Thoracic aorta (tissue), 2 donors: ENCODE measurements at places on chromosomes 1 and 21.
A peak's percentile ranks its signal among the peaks of the same experiment; 100 is the strongest.

DNA sequence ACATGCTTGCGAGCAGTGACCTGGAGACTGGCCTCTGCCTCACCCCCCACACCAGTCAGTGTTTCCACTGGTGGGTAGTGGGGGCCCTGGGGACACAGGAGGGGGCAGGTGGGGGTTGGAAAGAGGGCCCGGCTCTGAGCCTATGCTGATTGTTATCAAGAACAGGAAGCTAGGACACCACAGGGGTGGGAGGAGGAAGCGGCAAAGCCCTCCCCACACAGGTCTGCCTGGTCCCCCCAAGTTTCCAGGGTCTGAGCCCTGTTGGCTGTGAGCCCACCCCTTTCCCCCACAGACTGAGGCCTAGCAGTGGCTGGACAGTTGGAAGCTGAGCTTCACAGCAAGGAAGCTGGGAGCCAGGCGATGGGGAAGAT lies 1.6 kb upstream of the PTPN7 start:
- no peak overlapping the region for H3K4me3 ChIP-seq
- H3K4me1 ChIP-seq: no peaks in the 10 kb centered on the region
- no peaks in the 10 kb centered on the region for H3K27me3 ChIP-seq
- H3K36me3 ChIP-seq: no peaks in the 10 kb centered on the region
- H3K27ac ChIP-seq: no peak overlapping the region
- DNase-seq: no peak

GRCh38 chr1:12327566-12327965 lies 97.7 kb downstream of the VPS13D start:
- H3K27ac ChIP-seq: no peak overlapping the region
- no peaks in the 10 kb centered on the region for H3K27me3 ChIP-seq
- H3K36me3 ChIP-seq: peaks cover 26% of the 10 kb centered on the region
- H3K4me1 ChIP-seq: no peaks in the 10 kb centered on the region

- peaks cover 11% of the 10 kb centered on the region for H3K4me1 ChIP-seq
- DNase-seq: no peak
- H3K4me3 ChIP-seq: peak overlapping the region; percentile 48
- no peak overlapping the region for H3K27ac ChIP-seq
- H3K27me3 ChIP-seq: no peaks in the 10 kb centered on the region
These were observed 9.3 kb downstream of the KIF21B start for GRCh38 chr1:201013991-201014815.

- no peaks in the 10 kb centered on the region for H3K27me3 ChIP-seq
- no peak overlapping the region for H3K4me3 ChIP-seq
- no peak for DNase-seq
- H3K27ac ChIP-seq: no peak overlapping the region
- no peaks in the 10 kb centered on the region for H3K36me3 ChIP-seq
These were observed 229.8 kb downstream of the CAMTA1 start for GRCh38 chr1:7015022-7015421.

- H3K36me3 ChIP-seq: no peaks in the 10 kb centered on the region
- H3K27me3 ChIP-seq: no peaks in the 10 kb centered on the region
- no peak overlapping the region for H3K4me3 ChIP-seq
- no peak overlapping the region for H3K27ac ChIP-seq
These were observed 3.9 kb downstream of the CLDN19 start for GRCh38 chr1:42736152-42736551.

- no peak overlapping the region for H3K4me3 ChIP-seq
- H3K4me1 ChIP-seq: no peaks in the 10 kb centered on the region
- no peaks in the 10 kb centered on the region for H3K36me3 ChIP-seq
- DNase-seq: no peak
- H3K27me3 ChIP-seq: no peaks in the 10 kb centered on the region
- H3K27ac ChIP-seq: no peak overlapping the region
These were observed 59.9 kb upstream of the KCNK1 start for GRCh38 chr1:233554037-233554436.

DNA sequence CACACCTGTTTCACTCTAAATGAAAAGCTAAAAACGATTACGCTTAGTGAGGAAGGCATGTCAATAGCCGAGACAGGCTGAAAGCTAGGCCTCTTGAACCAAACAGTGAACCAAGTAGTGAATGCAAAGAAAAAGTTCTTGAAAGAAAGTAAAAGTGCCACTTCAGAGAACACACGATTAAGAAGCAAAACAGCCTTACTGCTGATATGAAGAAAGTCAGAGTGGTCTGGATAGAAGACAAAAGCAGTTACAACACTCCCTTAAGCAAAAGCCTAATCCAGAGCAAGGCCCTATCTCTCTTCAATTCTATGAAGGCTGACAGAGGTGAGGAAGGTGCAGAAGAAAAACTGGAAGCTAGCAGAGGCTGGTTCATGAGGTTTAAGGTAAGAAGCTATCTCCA lies 130.7 kb downstream of the SIPA1L2 start:
- no peaks in the 10 kb centered on the region for H3K36me3 ChIP-seq
- no peak overlapping the region for H3K4me3 ChIP-seq
- no peaks in the 10 kb centered on the region for H3K4me1 ChIP-seq
- DNase-seq: no peak
- H3K27me3 ChIP-seq: no peaks in the 10 kb centered on the region
- H3K27ac ChIP-seq: no peak overlapping the region

DNA sequence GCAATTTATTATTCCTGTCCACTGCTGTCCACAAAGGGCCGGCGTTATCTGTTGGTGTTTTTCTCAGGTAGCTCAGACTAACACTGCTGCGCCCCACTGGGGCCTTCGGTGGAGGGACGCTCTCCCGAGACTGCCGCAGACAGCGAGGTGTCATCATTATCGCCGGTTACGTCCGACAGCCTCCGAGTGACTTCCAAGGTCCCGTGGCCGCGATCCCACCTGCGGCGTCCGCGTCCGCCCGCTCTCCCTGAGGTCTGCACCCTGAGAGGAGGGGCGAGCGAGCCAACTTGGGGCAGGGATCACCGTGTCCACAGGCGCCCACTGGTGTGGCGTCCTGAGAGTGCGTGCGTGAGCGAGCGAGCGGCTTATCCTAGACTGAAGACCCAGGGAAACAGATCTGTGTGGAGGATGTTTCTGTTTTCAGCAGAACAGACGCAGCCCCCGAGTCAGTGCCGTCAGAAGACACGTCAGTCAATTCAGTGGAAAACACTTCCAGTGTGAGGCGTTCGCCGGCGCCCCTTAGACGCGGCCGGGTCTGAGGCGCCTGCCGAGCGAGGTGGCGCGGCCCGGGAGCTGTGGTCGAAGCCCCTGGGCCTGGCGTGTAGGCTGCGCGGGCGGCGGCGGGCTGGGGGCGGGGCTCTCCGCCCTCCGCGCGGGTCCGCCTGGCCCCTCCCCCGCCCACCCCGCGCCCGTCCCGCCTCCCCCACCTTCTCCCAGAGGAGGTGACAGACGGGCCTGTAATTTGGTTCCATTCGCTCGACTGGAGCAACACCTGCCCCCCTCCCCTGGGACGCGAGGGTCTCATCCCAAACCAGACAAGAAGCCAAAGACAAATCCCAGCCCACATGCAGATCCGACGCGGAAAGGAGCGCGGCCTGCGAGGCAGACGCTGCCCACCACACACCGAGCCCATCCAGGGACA lies 12.6 kb downstream of the NHLH2 start:
- peak overlapping the region; percentile 68 for H3K4me3 ChIP-seq
- DNase-seq: no peak
- no peaks in the 10 kb centered on the region for H3K36me3 ChIP-seq
- H3K27ac ChIP-seq: no peak overlapping the region
- peaks cover 14% of the 10 kb centered on the region for H3K4me1 ChIP-seq
- no peaks in the 10 kb centered on the region for H3K27me3 ChIP-seq

- H3K27ac ChIP-seq: no peak overlapping the region
- DNase-seq: no peak
- H3K4me1 ChIP-seq: peaks cover 25% of the 10 kb centered on the region
- no peak overlapping the region for H3K4me3 ChIP-seq
These were observed 134.4 kb upstream of the EDN2 start for GRCh38 chr1:41618871-41619270.

- peak overlapping the region; percentile 86 for H3K27ac ChIP-seq
- no peak overlapping the region for H3K4me3 ChIP-seq
These were observed 5.1 kb downstream of the SDC3 start for GRCh38 chr1:30903343-30904034.

DNA sequence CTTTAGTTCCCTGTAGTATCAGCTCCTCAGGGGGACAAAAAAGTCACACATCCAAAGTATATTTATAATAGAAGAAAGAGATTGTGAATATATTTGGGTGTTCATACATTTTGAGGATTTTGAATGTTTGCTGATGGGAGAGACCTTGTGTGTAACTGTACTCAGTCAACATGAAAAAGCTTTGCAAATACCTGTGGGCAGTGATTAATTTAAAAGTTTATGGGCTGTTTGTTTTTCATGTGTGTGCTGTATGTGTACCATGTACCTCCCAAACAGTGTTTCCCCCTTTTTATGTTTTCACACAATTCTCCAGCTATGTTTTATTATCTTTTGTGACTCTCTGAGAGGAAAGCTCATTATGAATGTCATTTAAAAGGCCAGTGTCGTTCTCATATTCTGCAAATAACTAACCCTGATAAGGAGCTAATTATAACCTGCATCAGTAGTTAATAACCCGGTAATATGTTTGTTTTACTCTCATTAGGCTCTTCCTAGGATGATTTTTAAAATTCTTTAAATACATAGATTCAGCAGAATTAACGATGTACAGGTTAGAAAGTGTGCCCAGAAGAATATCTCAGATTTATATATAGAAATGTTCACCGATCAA lies 271.5 kb downstream of the NFIA start:
- H3K27ac ChIP-seq: no peak overlapping the region
- H3K36me3 ChIP-seq: peaks cover 16% of the 10 kb centered on the region
- H3K4me3 ChIP-seq: no peak overlapping the region
- no peaks in the 10 kb centered on the region for H3K27me3 ChIP-seq

DNA sequence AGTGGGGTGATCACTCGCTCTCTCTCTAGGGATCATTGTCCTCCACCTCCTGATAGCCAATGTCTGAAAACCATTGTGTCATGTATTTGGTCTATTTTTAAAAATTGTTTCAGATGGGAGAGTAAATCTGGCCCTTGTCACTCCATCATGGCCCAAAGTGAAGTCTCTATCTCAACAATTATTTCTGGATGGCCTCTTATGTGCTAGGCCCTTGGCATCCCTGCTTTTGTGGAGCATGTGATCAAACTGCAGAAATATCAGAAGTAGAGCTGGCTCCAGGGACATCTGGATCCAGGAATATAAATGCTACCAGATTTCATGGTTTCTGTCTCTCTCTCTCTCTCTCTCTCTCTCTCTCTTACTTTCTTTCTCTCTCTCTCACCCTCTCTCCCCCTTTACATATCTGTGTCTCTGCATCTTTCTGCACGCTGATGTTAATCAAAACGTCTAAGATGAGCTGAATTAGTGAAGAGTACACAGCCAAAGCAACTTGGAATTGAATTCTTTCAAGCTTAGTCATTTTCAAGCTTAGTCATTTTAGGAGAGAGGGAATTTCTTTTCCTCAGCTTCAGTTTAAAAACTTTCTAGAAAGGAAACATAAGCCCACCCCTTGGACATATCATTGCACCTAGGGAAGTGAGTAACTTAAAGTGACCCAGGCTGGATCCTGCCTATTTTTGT lies 47.4 kb upstream of the DOCK7 start:
- no peak for DNase-seq
- no peaks in the 10 kb centered on the region for H3K4me1 ChIP-seq
- no peaks in the 10 kb centered on the region for H3K27me3 ChIP-seq
- H3K4me3 ChIP-seq: no peak overlapping the region
- no peaks in the 10 kb centered on the region for H3K36me3 ChIP-seq
- no peak overlapping the region for H3K27ac ChIP-seq

DNA sequence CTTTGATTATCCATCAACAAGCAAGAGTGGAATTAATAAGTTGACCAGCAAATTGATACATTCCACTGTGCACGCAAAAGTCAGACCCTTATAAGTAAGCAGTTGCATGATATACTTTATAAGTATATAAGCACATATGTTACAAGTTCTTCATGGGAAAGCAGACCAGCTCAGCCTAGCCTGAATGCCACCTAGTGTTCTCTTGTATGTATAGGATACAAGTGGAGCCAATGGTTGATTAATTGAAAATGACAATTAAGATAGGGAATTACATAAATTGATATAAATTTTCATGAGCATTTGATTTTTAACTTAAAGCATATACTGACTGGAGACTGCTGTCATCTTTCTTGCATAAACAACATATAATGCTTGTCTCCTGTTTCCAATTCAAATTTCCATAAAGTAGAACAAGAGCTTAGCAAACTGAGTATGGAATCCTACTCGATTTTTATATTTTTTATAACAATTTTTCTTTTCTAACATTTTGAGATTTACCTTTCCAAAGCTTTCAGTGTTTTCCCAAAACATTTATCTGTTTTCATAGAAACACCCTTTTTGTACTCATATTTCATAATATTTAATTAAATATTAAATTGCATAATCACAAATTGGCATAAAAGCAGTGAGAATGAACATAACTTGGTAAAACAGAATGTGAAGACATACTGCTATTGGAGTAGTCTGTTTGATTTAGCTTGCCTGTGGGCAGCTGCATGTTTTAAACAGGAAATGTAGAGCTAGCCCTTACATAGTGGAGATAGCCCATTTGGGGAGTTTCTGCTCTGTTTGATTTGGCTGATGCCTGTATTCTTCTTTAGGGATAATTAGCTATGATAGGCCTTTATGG lies 62.8 kb downstream of the MAGI3 start:
- no peaks in the 10 kb centered on the region for H3K36me3 ChIP-seq
- no peak overlapping the region for H3K27ac ChIP-seq
- DNase-seq: no peak

DNA sequence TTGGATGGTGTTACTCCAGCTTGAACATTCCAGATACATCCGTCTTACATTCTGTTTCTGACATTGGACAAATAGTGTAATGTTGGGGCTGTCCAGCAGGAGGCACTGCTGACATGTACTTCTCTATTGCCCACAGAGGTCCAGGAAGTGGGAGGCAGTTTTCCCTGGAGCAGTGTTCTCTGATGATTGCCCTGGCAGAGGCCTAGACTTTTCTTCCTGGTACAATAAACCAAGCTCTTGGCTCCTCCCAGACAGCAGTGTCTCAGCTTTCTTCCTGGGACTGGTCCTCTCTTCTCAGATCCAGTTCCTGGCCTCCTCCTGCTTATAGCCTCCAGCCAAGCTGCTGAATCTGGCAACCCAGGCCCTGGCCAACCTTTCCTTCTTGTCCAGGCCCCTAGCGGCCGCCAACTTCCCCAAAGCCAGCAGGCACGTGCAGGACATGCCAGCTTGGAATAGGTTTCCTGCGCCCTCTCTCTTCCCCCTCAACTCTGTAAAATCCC lies 14.9 kb upstream of the IFNLR1 start:
- no peak overlapping the region for H3K27ac ChIP-seq
- DNase-seq: peak; percentile 57
- peaks cover 3% of the 10 kb centered on the region for H3K4me1 ChIP-seq
- no peak overlapping the region for H3K4me3 ChIP-seq
- H3K27me3 ChIP-seq: no peaks in the 10 kb centered on the region
- no peaks in the 10 kb centered on the region for H3K36me3 ChIP-seq
